SK-N-SH (cell line): ENCODE measurements at places on chromosomes 13 and 19.

- H3K4me3 ChIP-seq: peak overlapping the region; percentile 70
- H3K36me3 ChIP-seq: no peaks in the 10 kb centered on the region
- no peaks in the 10 kb centered on the region for H3K4me1 ChIP-seq
- DNase-seq: peak; percentile 83
- no peaks in the 10 kb centered on the region for H3K27me3 ChIP-seq
Observed at GRCh38 chr13:110137680-110138009, 169.3 kb downstream of the COL4A1 start.

GRCh38 chr19:13153569-13154240, 3.5 kb downstream of the IER2 start:
- no peak for DNase-seq
- H3K4me1 ChIP-seq: peaks cover 22% of the 10 kb centered on the region; the same call in 1 of the 2 replicates
- H3K36me3 ChIP-seq: peaks cover 19% of the 10 kb centered on the region
- peak overlapping the region; percentile 90 for H3K4me3 ChIP-seq

- no peaks in the 10 kb centered on the region for H3K27me3 ChIP-seq
- H3K4me3 ChIP-seq: no peak overlapping the region
- no peak overlapping the region for H3K27ac ChIP-seq
- H3K36me3 ChIP-seq: no peaks in the 10 kb centered on the region; the same call in 1 of the 2 replicates
- no peak for DNase-seq
- H3K4me1 ChIP-seq: no peaks in the 10 kb centered on the region
Observed at GRCh38 chr19:50519006-50519575, 5.4 kb upstream of the ASPDH start.

DNA sequence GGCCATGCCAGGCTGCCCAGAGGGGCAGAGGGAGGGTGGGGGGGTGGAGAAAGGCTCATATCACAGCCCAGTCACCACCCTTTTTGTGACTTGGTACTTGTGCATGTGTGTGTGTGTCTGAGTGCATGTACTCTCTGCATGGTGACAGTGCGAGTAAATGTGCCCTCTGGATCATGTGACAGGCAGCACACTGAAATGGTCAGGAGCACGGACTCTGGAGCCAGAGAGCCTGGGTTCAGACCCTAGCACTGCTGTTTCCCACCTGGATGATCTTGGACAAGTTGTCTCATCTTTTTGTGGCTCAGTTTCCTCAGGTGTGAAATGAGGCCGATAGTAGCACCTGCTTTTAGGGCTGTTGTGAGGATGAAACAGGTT, 2.0 kb downstream of the CIC start:
- H3K36me3 ChIP-seq: peaks cover 34% of the 10 kb centered on the region
- H3K4me3 ChIP-seq: peak overlapping the region; percentile 66
- peak overlapping the region; percentile 92 for H3K27ac ChIP-seq
- DNase-seq: no peak

- H3K27ac ChIP-seq: peak overlapping the region; percentile 66; the same call in 1 of the 2 replicates
- H3K27me3 ChIP-seq: no peaks in the 10 kb centered on the region
- peak; percentile 86 for DNase-seq
- no peaks in the 10 kb centered on the region; the same call in 1 of the 2 replicates for H3K36me3 ChIP-seq
- H3K4me1 ChIP-seq: peaks cover 16% of the 10 kb centered on the region; the same call in 1 of the 2 replicates
- peak overlapping the region; percentile 68 for H3K4me3 ChIP-seq
Observed at GRCh38 chr19:8209462-8210378, 550 bp downstream of the CERS4 start.

DNA sequence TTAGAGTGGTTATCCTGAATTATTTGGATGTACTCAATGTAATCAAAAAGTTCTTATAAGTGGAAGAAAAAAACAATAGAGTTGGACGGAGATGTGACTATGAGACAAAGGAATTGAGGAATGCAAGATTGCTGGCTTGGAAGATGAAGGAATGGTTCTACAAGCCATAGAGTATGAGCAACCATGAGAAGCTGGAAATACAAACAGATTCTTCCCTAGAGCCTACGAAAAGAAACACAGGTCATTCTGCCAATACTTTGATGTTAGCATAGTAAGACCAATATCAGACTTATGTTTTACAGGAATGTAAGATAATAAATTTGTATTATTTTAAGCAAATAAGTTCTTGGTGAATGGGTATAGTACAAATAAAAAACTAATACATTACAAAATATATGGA, 249.2 kb downstream of the DIAPH3 start:
- H3K4me3 ChIP-seq: no peak overlapping the region
- H3K27ac ChIP-seq: no peak overlapping the region
- DNase-seq: no peak
- H3K36me3 ChIP-seq: peaks cover 27% of the 10 kb centered on the region
- H3K4me1 ChIP-seq: no peaks in the 10 kb centered on the region; the same call in 1 of the 2 replicates

GRCh38 chr13:97257228-97257755, 35.2 kb downstream of the MBNL2 start:
- H3K4me1 ChIP-seq: peaks cover 31% of the 10 kb centered on the region
- H3K4me3 ChIP-seq: no peak overlapping the region
- H3K36me3 ChIP-seq: peaks cover 7% of the 10 kb centered on the region; the same call in 1 of the 2 replicates
- H3K27ac ChIP-seq: peak overlapping the region; percentile 82; the same call in 1 of the 2 replicates

GRCh38 chr13:90402613-90403012, 944.9 kb upstream of the MIR17HG start:
- H3K36me3 ChIP-seq: no peaks in the 10 kb centered on the region
- no peak for DNase-seq
- H3K4me3 ChIP-seq: no peak overlapping the region
- H3K27me3 ChIP-seq: no peaks in the 10 kb centered on the region
- H3K27ac ChIP-seq: no peak overlapping the region

GRCh38 chr13:107809125-107809524, 406.2 kb downstream of the LIG4 start:
- H3K4me1 ChIP-seq: peaks cover 13% of the 10 kb centered on the region
- no peak overlapping the region for H3K4me3 ChIP-seq
- H3K27me3 ChIP-seq: no peaks in the 10 kb centered on the region
- no peak for DNase-seq
- no peak overlapping the region for H3K27ac ChIP-seq

- no peaks in the 10 kb centered on the region for H3K27me3 ChIP-seq
- H3K27ac ChIP-seq: no peak overlapping the region
- no peak overlapping the region for H3K4me3 ChIP-seq
- no peak for DNase-seq
- no peaks in the 10 kb centered on the region for H3K4me1 ChIP-seq
- peaks cover 10% of the 10 kb centered on the region for H3K36me3 ChIP-seq
Observed at GRCh38 chr13:98374750-98375149, 197.7 kb upstream of the RNF113B start.

GRCh38 chr13:76980075-76980718, 11.7 kb upstream of the CLN5 start:
- no peaks in the 10 kb centered on the region for H3K36me3 ChIP-seq
- no peaks in the 10 kb centered on the region for H3K4me1 ChIP-seq
- H3K4me3 ChIP-seq: peak overlapping the region; percentile 53; the same call in 1 of the 2 replicates

GRCh38 chr13:46134494-46134893, 29.7 kb upstream of the CPB2 start:
- H3K4me3 ChIP-seq: no peak overlapping the region
- peaks cover 15% of the 10 kb centered on the region for H3K27me3 ChIP-seq
- H3K36me3 ChIP-seq: no peaks in the 10 kb centered on the region
- no peaks in the 10 kb centered on the region; the same call in 1 of the 2 replicates for H3K4me1 ChIP-seq

DNA sequence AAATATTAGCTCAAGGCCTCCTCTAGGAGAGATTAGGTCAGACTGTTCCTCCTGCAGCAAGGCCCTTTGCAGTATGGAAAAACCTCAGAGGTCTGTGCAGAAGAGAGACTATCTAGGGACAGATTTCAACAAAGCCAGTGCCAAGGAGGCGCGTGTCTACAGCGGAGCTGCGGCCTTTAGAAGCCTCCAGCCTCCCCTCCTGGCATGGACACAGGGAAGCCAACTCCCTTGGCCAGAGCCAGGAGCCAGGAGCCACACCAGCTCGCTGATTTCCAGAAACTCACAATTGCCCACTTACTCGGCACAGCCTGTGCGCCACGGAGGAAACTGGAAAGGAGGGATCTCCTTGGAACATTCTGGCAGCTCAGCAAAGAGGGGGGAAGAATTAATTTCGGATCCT, 63.4 kb downstream of the INSR start:
- no peaks in the 10 kb centered on the region for H3K4me1 ChIP-seq
- H3K27me3 ChIP-seq: no peaks in the 10 kb centered on the region
- H3K4me3 ChIP-seq: no peak overlapping the region
- H3K27ac ChIP-seq: no peak overlapping the region
- H3K36me3 ChIP-seq: no peaks in the 10 kb centered on the region

GRCh38 chr19:35281303-35281702, 1.0 kb upstream of the HAMP start:
- H3K27me3 ChIP-seq: peaks cover 37% of the 10 kb centered on the region
- no peak for DNase-seq
- H3K36me3 ChIP-seq: peaks cover 2% of the 10 kb centered on the region
- H3K4me1 ChIP-seq: no peaks in the 10 kb centered on the region

GRCh38 chr19:2084993-2085720, 11.0 kb downstream of the MOB3A start:
- H3K4me3 ChIP-seq: no peak overlapping the region
- peak; percentile 20 for DNase-seq
- no peaks in the 10 kb centered on the region for H3K27me3 ChIP-seq
- H3K36me3 ChIP-seq: no peaks in the 10 kb centered on the region; the same call in 1 of the 2 replicates
- H3K27ac ChIP-seq: no peak overlapping the region

DNA sequence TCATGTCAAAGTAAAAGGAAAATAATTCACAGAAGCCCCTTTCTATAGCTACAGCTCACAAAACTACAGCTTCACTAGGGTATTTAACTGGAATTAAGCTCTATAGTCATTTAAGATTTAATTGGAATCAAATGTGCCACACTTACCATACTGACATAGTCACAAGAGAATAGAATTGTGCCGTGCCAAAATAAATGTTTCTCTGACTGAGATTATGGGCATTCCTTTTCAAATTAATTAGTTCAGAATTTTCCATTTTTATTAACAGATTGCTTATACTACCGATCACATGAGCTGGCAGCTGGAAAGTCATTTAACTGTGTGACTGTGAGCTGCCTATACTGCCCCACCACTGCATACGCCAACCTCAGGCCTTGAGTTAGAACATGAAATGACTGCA, 108.4 kb downstream of the LHFPL6 start:
- no peak overlapping the region for H3K27ac ChIP-seq
- DNase-seq: no peak
- H3K27me3 ChIP-seq: no peaks in the 10 kb centered on the region

DNA sequence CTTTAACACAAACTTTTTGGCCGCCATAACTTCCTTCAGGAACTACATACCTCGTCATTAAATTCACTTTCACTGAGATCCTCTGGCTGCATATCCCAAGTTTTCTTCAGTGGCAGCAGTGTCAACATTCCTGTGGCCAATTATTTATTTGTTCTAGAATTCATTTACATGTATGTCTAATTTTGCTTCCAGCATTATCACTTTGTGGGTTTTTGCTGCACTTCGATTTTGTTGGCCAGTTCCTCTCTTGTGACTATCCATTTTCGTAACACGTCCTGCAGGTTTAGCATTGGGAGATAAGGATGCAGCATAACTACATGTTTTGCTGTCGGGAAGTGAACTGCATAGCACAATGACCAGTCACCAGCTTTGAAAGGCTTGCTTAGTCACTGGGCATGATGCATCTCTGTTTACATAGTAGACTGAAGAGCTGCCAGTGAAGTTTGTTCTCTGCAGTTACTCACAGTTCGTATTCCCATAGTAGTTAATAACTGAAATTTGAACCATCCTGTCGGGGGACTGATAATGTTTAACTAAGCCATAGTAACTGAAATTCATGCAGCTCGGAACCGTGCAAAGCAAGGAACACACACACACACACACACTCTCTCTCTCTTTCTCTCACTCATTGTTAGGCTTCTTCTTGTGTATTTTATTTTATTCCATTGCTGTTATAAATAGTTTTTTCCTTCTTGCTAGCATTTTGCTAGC, 28.3 kb downstream of the ZNF507 start:
- H3K4me1 ChIP-seq: peaks cover 9% of the 10 kb centered on the region; the same call in 1 of the 2 replicates
- peaks cover 32% of the 10 kb centered on the region for H3K36me3 ChIP-seq
- H3K27me3 ChIP-seq: no peaks in the 10 kb centered on the region
- H3K4me3 ChIP-seq: peak overlapping the region; percentile 41
- no peak for DNase-seq

GRCh38 chr13:43478211-43478610, 308.6 kb downstream of the ENOX1 start:
- H3K4me3 ChIP-seq: no peak overlapping the region
- no peak for DNase-seq
- no peak overlapping the region for H3K27ac ChIP-seq
- no peaks in the 10 kb centered on the region for H3K36me3 ChIP-seq
- H3K4me1 ChIP-seq: peaks cover 5% of the 10 kb centered on the region
- H3K27me3 ChIP-seq: no peaks in the 10 kb centered on the region

DNA sequence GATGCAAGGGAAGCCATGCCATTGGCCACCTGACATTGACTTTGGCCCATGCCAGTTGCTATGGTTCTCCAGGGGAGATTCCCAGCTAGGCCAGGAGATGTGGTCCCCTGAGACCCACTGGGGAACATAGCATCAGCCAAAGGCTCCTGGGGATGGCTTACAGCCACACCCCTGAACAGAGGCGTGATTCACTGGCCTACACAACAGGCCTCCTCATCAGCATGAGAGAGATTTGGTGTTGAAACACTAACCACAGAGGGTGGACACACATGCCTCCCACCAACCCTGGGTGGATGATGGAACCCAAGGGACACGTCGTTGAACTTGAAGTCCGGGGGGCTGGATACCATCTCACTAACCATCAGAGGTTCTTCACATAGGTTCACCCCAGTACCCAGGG, 14.4 kb downstream of the IQCN start:
- no peak for DNase-seq
- H3K27ac ChIP-seq: no peak overlapping the region
- no peaks in the 10 kb centered on the region for H3K4me1 ChIP-seq
- peaks cover 5% of the 10 kb centered on the region; the same call in 1 of the 2 replicates for H3K36me3 ChIP-seq
- H3K4me3 ChIP-seq: no peak overlapping the region

DNA sequence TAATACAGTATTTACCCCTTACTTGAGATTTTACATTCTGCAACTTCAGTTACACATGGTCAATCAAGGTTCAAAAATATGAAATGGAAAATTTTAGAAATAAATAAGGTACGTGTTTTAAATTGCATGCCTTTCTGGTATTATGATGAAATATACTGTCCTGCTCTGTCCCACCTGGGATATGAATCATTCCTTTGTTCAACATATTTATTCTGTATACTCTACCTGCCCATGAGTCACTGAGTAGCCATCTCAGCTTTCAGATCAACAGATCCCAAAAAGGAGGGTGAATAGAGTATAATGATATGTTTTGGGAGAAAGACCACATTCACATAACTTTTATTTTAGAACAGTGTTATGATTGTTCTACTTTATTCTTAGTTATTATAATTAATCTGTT, 37.8 kb downstream of the STOML3 start:
- H3K27ac ChIP-seq: no peak overlapping the region
- no peak for DNase-seq
- H3K27me3 ChIP-seq: no peaks in the 10 kb centered on the region
- no peaks in the 10 kb centered on the region for H3K36me3 ChIP-seq

- H3K36me3 ChIP-seq: no peaks in the 10 kb centered on the region
- no peak overlapping the region for H3K4me3 ChIP-seq
- no peak for DNase-seq
- no peak overlapping the region for H3K27ac ChIP-seq
- no peaks in the 10 kb centered on the region for H3K4me1 ChIP-seq
Observed at GRCh38 chr13:84032116-84032515, 149.8 kb upstream of the SLITRK1 start.

GRCh38 chr19:56314018-56314380, 640 bp downstream of the ZSCAN5A start:
- peaks cover 13% of the 10 kb centered on the region for H3K4me1 ChIP-seq
- no peak for DNase-seq
- peaks cover 18% of the 10 kb centered on the region for H3K36me3 ChIP-seq
- no peaks in the 10 kb centered on the region for H3K27me3 ChIP-seq
- H3K4me3 ChIP-seq: peak overlapping the region; percentile 77
